NCI-H146 (cell line): ENCODE measurements at places on chromosomes 5 and 9.

DNA sequence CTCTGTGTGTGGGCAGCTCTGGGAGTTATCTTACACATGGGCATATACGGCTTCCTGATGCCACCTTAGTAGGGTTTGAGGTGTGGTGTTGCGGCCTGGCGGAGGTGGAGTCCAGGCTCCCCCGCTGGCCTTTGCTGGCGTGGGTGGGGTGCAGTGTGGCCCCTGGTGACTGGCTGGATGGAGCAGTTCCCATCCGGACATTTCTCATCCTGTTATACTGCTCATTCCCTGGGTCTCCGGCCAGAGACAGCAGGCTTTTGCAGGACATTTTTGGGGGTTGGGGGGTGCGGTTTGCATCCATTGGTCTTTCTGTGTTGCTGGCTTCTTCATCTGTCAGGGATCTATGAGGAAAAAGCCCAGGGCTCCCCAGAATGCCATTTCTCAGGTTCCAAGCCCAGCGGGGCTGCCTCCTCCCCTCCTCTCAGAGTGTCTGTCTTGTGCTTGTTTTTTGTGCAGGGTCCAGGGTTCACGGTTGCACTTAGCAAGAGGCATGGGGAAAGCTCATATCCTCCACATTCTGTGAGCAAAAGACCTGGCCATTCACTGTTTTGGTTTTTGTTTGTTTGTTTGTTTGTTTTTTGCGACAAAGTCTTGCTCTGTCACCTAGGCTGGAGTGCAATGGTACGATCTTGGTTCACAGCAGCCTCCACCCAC lies 22.3 kb downstream of the NDUFS6 start:
- no peak for DNase-seq

GRCh38 chr9:1100945-1101344 lies 50.8 kb downstream of the DMRT2 start:
- DNase-seq: no peak

- no peak for DNase-seq
These were observed 422.6 kb downstream of the MAN2A1 start for GRCh38 chr5:110112348-110112747.

DNA sequence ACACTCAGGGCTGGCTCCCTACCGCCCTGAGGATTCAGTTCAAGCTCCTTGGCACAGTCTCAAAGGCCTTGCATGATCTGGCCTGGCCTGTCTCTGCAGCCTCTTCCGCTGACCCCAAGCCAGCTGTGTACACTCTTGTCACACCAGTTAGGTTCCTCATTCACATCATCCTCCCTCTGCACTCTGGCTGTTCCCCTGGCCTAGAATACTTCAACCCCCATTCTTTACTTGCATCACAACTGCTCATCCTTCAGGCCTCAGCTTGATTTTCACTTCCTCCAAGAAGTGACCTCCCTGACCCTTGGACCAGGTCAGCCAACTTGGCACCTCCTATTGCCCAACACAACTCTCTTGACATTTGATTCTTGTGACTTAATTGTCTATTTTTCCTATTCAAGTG lies 18.9 kb upstream of the PFDN1 start:
- no peak for DNase-seq

GRCh38 chr5:5285906-5286305 lies 136.6 kb upstream of the ICE1 start:
- no peak for DNase-seq

DNA sequence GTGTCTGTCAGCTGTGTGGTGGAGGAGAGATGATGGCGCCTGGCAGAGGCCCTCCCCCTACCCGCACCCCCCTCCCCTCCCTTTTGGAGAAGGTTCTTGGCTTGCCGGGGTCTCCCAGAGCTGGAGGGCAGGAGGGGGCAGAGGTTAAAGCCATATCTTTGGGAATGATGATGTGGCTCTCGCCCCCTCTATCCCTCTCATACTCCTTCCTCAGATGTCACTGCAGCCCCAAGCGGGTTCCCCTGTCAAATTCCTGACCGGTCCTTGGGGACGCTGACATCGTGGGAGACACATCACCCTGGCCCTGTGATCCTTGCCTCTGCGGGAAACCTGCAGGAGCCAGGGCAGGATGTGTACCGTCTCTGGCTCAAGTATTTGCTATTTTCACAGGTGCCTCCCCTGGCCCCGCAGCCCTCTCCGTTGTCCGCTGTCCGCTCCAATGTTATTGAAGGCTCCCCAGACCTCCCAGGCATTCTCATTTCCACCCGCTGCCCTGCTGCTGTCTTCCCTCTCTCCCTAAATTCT lies 109.5 kb downstream of the FOXD1 start:
- no peak for DNase-seq

GRCh38 chr9:16726718-16727451 lies 143.6 kb downstream of the BNC2 start:
- peak; percentile 49 for DNase-seq

GRCh38 chr5:78731884-78732283 lies 83.3 kb upstream of the LHFPL2 start:
- DNase-seq: no peak
